ENCODE measurements at places on chromosomes 13 and 19.

GRCh38 chr19:7947939-7948338, 4.5 kb upstream of the TIMM44 start:
- DNase-seq = no peak

GRCh38 chr19:57016491-57016890, 103.3 kb upstream of the USP29 start:
- no peak for DNase-seq

DNA sequence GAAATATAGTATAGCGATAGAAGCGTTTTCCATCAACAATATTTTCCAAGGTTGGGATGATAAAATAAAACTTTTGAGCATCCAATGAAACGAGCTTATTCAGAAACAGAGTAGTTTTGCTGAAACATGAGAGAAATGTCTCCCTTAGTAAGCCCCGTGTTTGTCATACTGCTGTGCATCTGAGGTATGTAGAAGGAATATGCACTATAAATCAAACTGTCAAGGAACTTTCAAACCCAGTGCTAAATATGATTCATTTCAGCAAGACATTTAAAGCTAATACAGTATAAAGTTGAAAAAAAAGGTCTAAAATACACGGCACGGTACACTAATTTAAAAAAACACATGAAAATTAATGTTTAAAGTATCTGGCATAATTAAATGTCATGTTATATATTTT, 546.2 kb downstream of the SLITRK5 start:
- DNase-seq = no peak

- DNase-seq = no peak
Measured at GRCh38 chr19:51599084-51599483, 28.0 kb downstream of the ZNF175 start.

- no peak for DNase-seq
Measured at GRCh38 chr19:23095418-23095817, 21.4 kb upstream of the ZNF730 start.
